Uterus (tissue), 4 donors: ENCODE measurements at places on chromosomes 5 and 9. TPM values are rescaled to one million over a fixed set of nuclear protein-coding genes. Genes with fewer than 3 reads are reported as not detected.

- no peaks in the 10 kb centered on the region for H3K4me1 ChIP-seq
- no peak overlapping the region for H3K27ac ChIP-seq
- H3K36me3 ChIP-seq = no peaks in the 10 kb centered on the region
- H3K27me3 ChIP-seq = no peaks in the 10 kb centered on the region
- H3K4me3 ChIP-seq = no peak overlapping the region
- no peak for DNase-seq
Measured at GRCh38 chr9:69965416-69966145, 78.1 kb upstream of the MAMDC2 start.

GRCh38 chr5:166185185-166185584 lies 2106.3 kb upstream of the WWC1 start:
- H3K27ac ChIP-seq = no peak overlapping the region
- no peak for DNase-seq
- H3K4me3 ChIP-seq = no peak overlapping the region
- no peaks in the 10 kb centered on the region for H3K27me3 ChIP-seq

DNA sequence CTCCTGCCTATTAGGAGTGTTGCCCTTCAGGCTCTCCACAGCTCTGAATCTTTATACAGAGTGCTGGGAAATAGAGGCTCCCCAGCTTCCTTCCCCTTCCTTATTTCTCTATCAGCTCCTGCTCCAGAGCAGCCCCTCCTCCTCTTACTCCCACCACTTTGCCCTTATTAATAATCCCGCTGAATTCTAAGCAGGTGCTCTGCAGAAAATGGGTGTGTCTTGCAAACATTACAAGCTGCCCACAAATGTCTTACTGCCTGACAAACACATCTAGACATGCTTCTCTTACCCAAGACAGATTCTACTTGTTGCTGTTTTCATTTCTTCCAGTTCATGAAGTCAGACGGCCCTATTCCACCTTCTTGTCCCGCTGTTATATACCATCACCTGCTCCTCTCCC lies 6.4 kb downstream of the PHF24 start:
- H3K27ac ChIP-seq = no peak overlapping the region
- H3K4me1 ChIP-seq = no peaks in the 10 kb centered on the region
- no peaks in the 10 kb centered on the region for H3K36me3 ChIP-seq
- H3K27me3 ChIP-seq = no peaks in the 10 kb centered on the region
- DNase-seq = no peak

The LMX1B gene
- not detected for total RNA-seq

The FCN2 gene
- 0.49 TPM for total RNA-seq

The AFAP1L1 gene
- total RNA-seq = 5.3 TPM

GRCh38 chr9:94563548-94563947 lies 8.7 kb downstream of the PCAT7 start:
- H3K27ac ChIP-seq = no peak overlapping the region
- H3K4me3 ChIP-seq = no peak overlapping the region
- no peaks in the 10 kb centered on the region for H3K27me3 ChIP-seq
- DNase-seq = no peak

- no peaks in the 10 kb centered on the region for H3K36me3 ChIP-seq
- no peak overlapping the region for H3K4me3 ChIP-seq
- no peaks in the 10 kb centered on the region for H3K4me1 ChIP-seq
- no peaks in the 10 kb centered on the region for H3K27me3 ChIP-seq
Measured at GRCh38 chr5:96871027-96871399, 5.3 kb upstream of the ERAP2 start.

DNA sequence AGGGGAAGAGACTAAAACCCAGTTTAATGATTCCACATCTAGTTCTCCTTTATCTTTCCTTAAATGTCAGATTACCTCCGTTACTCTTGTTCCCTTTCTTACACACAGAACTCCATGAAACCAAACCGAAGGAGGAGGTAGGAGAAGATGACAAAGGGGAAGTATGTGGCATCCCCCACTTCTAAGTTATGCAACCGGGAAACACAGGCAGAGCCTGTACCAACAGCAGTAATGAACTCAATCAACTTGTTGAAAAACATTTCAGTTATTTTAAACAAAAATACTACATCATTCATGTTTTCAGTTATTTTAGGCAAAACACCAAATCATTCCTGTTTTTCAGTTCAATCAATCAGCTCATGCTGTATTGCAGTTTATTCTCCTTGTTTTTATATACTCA lies 101.8 kb downstream of the PCSK1 start:
- H3K4me3 ChIP-seq = no peak overlapping the region
- DNase-seq = no peak
- H3K27ac ChIP-seq = no peak overlapping the region
- H3K4me1 ChIP-seq = no peaks in the 10 kb centered on the region
- no peaks in the 10 kb centered on the region for H3K36me3 ChIP-seq

DNA sequence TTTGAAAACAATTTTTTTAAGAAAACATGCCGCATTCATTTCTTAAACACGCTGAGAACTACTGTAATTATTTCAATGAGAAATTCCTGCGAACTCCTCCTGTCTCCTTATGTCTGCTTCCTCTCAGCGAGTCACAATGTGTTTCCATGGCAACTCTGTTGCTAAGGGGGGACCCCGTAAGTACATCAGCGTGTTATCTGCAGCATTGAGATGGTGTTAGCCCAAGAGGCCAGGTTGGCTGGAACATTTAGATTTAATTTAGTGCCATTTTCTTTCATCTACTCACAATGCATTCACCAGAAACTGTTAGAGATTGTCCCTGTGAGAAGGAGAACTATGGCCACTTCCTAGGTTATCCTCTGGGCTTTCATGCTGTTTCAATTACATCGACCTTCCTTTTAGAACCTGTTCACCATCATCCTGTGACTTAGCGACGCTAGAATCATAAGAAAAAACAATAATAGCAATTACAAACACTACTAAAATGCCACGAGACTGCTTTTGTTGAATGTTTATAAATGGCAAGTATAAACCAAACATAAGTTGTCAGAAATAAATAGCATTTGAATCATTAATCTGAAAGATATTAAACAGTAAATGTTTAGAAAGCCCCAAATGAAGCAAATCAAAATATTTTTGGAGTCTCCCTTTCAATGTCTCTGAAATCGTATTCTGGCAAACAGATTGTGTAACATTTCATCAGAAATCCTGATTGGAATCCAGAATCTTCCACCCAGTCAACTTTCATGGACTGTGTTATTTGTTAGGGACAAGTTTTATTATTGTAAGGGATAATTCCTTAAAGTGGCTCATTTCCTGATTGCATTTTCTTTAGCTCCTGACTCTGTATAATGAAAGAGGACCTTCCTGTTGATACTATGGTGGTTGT lies 39.7 kb upstream of the SHC3 start:
- no peaks in the 10 kb centered on the region for H3K4me1 ChIP-seq
- H3K27ac ChIP-seq = peak overlapping the region; percentile 13
- H3K27me3 ChIP-seq = no peaks in the 10 kb centered on the region
- no peak for DNase-seq
- H3K36me3 ChIP-seq = no peaks in the 10 kb centered on the region

DNA sequence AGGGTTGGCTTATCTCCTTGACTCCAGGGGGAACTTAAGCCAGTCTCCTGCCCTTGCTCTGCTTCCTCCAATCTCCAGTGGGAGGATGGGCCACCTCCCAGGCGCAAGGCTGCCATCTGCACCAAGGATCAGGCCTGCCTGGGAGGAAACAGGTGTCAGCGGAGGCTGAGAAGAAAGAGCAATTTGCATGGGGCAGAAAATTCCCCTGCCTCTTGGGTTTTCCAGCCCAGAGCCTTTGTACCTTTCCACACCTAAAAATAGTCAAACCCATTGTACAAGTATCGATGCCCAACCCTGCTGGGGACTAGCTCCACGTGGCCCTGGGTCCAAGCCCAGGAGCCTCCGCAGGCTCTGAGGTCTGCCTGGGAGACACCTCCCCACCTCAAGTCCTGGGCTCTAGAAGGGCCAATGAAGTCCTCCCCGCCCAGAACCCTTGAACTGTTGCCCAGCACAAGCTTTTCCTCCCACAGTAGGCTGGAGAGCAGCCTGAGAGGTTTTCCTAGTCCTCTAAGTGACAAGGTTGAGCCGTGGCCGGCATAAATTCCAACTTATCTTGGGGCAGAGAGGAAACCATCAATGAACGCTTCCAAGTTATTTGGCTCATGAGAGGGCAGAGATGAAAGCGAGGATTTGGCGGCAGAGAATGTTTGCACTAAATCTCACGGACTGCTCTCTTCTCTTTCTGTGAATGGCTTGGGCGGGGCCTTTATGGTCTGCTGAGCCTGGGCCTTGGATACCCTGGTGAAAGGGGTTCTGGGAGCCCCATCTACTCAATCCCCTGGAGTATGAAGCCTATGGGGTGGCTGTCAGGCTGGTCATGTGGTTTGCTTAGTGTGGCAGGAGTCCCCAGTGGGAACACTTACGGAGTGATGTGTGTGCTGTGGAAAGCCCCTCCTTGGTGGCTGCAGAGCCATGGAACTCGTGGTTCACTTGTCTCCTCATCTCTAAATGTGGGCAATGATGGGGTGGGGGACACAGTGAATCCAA lies 15.6 kb downstream of the JADE2 start:
- no peaks in the 10 kb centered on the region for H3K27me3 ChIP-seq
- DNase-seq = no peak
- H3K27ac ChIP-seq = no peak overlapping the region
- H3K4me1 ChIP-seq = no peaks in the 10 kb centered on the region
- H3K4me3 ChIP-seq = no peak overlapping the region
- H3K36me3 ChIP-seq = no peaks in the 10 kb centered on the region

The STOM gene
- total RNA-seq = 143 TPM

The REEP2 gene
- 2.6 TPM for total RNA-seq

The ZBED3 gene
- total RNA-seq = 5.9 TPM

- no peaks in the 10 kb centered on the region for H3K4me1 ChIP-seq
- DNase-seq = no peak
Measured at GRCh38 chr9:81537964-81538363, 151.4 kb downstream of the TLE1 start.

- no peaks in the 10 kb centered on the region for H3K27me3 ChIP-seq
- no peaks in the 10 kb centered on the region for H3K4me1 ChIP-seq
- no peak for DNase-seq
Measured at GRCh38 chr9:95769909-95770433, 105.5 kb upstream of the ERCC6L2 start.

GRCh38 chr5:138989720-138990119 lies 114.6 kb upstream of the LRRTM2 start:
- H3K27me3 ChIP-seq = no peaks in the 10 kb centered on the region
- no peak overlapping the region for H3K27ac ChIP-seq
- H3K4me3 ChIP-seq = no peak overlapping the region
- DNase-seq = no peak

- no peak overlapping the region for H3K27ac ChIP-seq
- no peaks in the 10 kb centered on the region for H3K4me1 ChIP-seq
- DNase-seq = no peak
- H3K36me3 ChIP-seq = no peaks in the 10 kb centered on the region
- H3K4me3 ChIP-seq = no peak overlapping the region
Measured at GRCh38 chr9:90086101-90086511, 481.3 kb downstream of the GADD45G start.

The SPATA31A3 gene
- not detected for total RNA-seq

GRCh38 chr5:135850671-135851070 lies 16.2 kb downstream of the SLC25A48 start:
- H3K4me3 ChIP-seq = no peak overlapping the region
- no peaks in the 10 kb centered on the region for H3K4me1 ChIP-seq
- DNase-seq = no peak
- no peak overlapping the region for H3K27ac ChIP-seq

- H3K36me3 ChIP-seq = no peaks in the 10 kb centered on the region
- DNase-seq = no peak
- H3K4me3 ChIP-seq = no peak overlapping the region
- H3K27ac ChIP-seq = peak overlapping the region; percentile 83
- H3K27me3 ChIP-seq = no peaks in the 10 kb centered on the region
- no peaks in the 10 kb centered on the region for H3K4me1 ChIP-seq
Measured at GRCh38 chr9:94933511-94933828, 207.0 kb downstream of the AOPEP start.

The PCDHA11 gene
- 0.26 TPM for total RNA-seq

GRCh38 chr9:14423815-14424261 lies 109.9 kb upstream of the NFIB start:
- H3K4me1 ChIP-seq = no peaks in the 10 kb centered on the region
- DNase-seq = no peak
- H3K4me3 ChIP-seq = no peak overlapping the region
- no peaks in the 10 kb centered on the region for H3K27me3 ChIP-seq
- no peak overlapping the region for H3K27ac ChIP-seq
- H3K36me3 ChIP-seq = no peaks in the 10 kb centered on the region

DNA sequence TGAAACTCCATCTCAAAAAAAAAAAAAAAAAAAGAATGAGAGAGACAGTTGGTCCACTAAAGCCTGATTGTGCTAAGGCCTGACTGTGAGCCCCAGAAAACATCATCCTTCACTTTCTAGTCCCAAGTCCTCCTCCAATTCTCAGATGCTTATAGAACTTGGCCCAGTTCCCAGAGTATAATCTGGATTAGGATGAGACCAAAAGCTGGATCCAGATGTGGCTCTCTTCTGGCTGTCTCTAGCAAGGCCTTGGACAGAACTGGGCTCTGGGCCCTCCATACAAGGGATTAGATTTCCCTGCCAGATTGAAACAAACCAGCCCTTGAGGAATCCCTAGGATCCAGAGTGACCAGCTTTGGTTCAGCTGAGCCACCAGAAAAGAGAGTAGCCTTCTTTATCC lies 98.4 kb upstream of the ZNF366 start:
- H3K36me3 ChIP-seq = no peaks in the 10 kb centered on the region
- DNase-seq = no peak
- H3K27me3 ChIP-seq = no peaks in the 10 kb centered on the region

The TSSK1B gene
- total RNA-seq = not detected

- no peaks in the 10 kb centered on the region for H3K27me3 ChIP-seq
- no peak overlapping the region for H3K27ac ChIP-seq
- no peaks in the 10 kb centered on the region for H3K36me3 ChIP-seq
- no peak overlapping the region for H3K4me3 ChIP-seq
- DNase-seq = no peak
Measured at GRCh38 chr5:147223343-147223742, 11.5 kb upstream of the STK32A start.

GRCh38 chr5:53318303-53318702 lies 162.1 kb upstream of the FST start:
- H3K36me3 ChIP-seq = no peaks in the 10 kb centered on the region
- H3K27ac ChIP-seq = no peak overlapping the region
- no peaks in the 10 kb centered on the region for H3K4me1 ChIP-seq

DNA sequence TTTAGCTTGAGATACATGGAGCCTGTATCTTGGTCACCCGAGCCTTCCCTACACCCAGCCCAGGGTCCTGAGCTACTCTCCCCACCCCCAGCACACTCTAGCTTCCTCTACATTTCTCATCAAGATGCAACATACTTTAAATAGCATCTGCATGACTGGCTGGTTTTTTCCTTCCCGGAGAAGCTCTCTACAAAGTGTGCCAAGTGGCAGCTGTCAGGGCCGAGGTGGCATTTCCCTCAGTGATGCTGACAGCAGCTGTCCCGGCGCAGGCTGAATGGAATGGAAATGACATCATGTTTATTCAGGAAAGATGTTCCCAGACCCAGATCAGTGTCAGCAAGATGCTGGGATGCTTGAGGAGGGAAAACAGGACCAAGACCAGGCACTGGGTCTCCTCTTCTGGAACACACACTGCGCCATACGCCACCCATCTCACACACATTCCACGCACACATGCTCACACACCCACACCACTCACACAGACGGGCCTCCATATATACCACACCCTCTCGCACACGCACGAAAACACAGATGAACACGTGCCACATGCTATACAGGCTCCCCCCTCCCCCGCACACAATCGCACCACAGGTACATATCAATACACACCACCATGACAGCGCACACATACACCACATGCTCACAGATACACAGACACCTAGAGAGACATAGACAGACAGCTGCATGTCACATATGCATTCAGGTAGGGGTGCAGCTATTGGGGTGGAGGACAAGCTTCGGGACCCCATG lies 67.8 kb downstream of the LHX2 start:
- no peak for DNase-seq
- no peaks in the 10 kb centered on the region for H3K27me3 ChIP-seq
- H3K4me3 ChIP-seq = no peak overlapping the region
